CD4-positive, alpha-beta T cell treated with Interleukin-15 for 1 hour (primary cell): ENCODE measurements at places on chromosomes 1 and 21.

DNA sequence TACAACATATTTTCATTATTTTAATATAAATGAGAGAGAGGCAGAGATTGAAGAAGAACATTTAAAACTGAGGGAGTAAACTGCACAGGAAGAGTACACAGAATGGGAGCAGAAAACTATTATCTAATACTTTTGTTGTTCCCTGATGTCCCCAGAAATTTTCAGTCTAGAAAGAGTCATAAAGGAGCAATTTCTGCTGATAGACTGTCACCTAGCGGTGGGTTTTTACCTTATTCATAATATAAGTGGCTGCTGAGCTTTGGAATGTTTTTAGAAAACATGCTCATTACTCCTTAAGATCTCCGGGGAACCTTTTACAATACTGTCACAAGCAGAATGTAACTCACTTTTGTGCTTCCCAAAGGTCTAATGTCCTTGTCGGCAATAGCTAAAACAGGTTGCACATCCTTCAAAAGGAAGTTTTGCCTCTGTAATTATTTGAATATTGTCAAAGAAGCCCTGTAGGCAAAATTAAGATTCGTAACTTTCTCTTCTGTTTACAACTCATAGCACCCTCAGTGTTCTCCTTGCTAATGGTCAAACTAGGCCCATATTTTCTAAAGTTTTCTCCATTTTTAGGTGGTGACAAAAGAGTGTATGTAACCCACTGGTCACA, 4.9 kb upstream of the NPL start:
- no peak for DNase-seq

DNA sequence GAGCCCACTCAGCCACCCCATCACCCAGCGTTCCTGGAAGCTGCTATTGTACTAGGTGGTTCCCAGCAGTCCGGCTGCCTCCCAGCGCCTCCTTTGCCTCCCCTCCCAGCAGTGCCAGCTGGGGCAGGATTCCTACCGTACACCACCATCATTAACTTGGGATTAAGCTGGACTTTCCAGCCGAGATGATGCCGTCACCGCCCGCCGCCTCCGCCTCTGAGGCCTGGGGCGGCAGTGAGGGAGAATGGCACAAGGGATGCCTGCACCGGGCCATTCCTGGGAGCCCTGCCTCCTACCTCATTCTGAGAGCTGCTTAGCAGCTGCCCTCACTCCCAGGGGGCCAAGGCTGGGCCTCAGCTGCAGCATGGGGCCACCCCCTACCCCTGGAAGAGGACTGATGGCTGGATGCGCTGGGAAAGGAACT, 13.2 kb downstream of the CNTN2 start:
- DNase-seq: no peak

DNA sequence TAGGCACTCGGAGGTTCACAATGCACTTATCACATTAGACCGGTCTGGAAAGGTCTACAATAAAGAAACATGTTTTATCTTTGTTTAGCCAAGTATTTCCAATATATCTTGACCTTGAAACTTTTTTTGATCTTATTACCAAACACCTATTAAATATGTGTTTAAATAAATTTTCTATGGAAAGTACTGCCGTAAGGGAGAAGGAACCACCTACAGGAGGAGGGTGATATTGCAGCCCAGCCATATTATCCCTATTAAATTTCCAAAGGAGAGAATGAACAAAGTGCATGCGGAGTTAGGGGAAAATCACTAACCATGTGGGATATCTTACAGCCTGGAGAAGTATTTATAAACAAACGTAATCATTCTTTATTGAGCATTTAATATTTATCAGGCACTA, 14.5 kb downstream of the BRINP2 start:
- DNase-seq: no peak

DNA sequence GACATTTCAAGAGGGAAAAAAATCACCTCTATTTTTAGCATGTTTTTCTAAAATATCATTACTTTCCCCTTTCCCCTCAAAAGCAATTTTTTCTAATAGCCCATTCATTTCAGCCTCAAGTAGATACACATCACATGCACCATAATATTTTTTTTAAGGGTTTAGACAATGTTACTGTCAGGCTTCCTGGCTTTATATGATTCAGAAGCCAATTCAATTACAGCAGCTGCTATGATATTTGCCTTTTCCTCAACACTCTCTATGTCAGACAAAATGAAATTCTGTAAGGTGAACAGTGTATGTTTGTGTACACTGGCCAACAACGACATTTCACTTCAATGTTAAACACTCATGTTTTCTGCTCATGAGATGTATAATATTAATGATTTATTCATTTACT, 46.5 kb downstream of the OMA1 start:
- DNase-seq: no peak

DNA sequence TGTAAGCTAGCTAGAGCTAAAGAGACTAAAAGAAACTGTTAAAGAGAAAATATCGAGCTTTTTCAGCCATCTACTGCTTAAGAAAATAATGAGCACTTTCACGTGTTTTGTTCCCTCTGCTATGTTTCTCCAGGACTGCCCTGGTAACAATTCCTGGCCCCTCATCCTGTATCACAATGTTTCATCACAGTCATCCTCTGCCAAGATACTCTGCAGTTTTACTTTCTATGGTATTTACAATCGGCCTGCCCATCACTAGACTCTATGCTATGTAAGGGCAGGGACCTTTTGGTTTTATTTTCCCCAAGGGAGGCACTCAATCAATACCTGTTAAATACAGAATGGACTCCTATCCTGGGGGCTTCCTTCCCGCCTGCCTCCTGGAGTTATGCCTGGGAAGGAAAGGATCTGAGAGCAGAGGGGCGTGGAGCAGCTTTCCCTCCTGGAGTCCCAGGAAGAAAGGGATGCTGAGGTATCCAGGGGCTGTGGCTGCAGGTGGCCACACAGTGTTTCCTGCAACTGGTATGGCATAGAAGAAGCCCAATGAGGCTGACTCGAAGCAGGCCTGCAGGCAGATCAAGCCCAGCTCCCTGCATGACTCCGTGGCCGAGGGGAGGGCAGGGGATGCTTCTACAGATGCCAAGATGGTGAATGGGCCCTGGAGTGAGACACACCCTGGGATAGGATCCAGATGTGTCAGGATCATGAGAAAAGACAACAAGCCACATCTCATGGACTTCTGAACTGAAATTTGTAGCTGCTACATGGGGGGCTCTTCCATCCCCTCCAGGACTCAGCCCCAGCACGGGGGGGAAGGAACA, 52.9 kb downstream of the MATN1 start:
- no peak for DNase-seq

DNA sequence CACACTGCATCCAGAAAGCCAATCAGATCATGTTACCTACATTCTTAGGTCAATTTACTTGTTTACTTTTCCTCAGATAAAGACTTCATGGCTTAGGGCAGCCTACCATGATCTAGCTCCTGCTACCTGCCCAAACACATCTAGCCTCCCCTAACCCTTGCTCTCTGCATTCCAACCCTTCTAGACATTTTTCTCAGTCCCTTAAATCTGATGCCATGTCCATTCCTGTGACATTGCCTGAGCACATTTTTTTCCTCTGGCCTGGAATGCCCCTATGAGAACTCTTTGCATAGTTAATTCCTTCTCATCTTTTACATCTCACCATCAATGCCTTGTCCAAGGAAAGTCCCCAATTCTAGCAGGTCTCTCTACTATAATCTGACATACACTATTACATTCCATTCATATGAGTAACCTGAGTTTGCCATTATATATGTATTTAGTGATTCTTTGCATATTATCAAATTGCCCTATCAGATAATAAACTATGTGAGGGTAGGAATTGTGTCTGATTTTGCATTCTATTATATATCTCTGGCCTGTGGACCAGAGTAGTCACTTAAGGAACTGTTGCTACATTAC, 166.9 kb downstream of the COL11A1 start:
- DNase-seq: no peak
